ENCODE measurements at places on chromosomes 7 and 10.

DNA sequence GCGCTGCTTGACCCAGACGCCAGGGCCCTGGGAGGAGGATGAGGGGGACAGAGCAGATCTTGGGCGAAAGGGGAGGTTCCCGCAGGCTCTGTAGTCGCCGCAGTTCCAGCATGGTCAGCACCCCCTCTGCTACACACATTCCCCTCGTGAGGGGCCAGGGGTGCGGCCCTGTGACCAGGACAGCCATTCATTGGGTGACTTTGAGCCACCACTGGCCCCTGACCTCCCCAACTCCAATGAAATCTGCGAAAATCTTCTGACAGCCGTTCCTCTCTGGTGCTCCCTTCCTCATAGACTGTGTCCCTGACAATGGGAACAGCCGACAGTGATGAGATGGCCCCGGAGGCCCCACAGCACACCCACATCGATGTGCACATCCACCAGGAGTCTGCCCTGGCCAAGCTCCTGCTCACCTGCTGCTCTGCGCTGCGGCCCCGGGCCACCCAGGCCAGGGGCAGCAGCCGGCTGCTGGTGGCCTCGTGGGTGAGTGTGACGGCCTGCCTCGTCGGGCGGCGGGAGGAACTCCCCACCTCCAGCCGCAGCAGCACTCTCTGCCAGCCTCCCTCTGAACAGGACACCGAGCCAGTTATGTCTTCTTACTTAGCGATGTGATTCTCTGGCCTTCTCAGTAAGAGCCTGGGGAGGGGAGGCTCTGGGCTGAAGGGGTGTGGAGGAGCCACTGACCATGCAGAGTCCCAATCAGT is 825 bp downstream of the TMEM176A start:
- DNase-seq, result no peak

- no peak for DNase-seq
Measured at GRCh38 chr10:34539533-34540315, 275.4 kb downstream of the PARD3 start.

DNA sequence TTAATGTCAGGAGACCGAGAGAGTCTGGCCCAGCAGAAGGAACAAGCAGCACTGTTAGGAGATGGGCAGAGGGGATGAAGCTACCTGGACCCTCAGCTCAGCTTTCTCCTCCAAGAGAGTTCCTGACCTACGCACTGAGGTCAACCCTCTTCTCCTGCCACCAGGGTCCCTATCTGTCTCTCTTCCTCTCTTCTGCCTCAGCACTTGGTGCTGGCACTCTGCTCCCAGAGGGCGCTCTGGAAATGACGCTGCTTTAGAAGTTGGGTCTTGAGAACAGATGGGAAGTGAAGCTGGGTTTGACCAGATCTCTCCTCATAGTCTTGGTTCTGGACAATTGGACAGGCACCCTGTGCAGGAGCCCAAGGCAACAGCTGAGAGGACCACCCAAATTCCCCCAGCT is 216.0 kb upstream of the AGK start:
- DNase-seq, result no peak

DNA sequence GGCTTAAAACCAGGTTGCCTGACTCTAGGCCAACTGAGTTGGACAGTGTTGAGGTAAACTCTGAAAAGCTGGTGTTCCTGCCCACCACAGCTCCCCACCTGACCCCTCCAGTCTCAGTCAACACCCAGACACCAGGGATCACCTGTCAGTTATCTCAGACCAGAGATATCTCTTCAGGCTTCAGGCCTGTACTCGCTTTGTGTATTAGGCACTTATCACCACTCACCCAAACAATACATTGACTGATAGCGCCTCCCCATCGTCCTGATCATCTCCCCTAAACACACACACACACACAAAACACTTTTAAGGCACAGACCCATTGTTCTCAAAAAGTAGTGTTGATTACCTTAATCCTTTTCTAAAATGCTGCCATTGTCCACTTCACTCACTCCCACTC is 111.5 kb downstream of the PLCE1 start:
- no peak for DNase-seq

GRCh38 chr10:78925275-78925674 is 143.5 kb upstream of the ZMIZ1 start:
- DNase-seq, result no peak
